Frontal cortex (tissue), 4 donors: ENCODE measurements at places on chromosomes 5 and 9. TPM values are rescaled to one million over a fixed set of nuclear protein-coding genes. Genes with fewer than 3 reads are reported as not detected.

Gene SLCO6A1
- 0.41 TPM for total RNA-seq

DNA sequence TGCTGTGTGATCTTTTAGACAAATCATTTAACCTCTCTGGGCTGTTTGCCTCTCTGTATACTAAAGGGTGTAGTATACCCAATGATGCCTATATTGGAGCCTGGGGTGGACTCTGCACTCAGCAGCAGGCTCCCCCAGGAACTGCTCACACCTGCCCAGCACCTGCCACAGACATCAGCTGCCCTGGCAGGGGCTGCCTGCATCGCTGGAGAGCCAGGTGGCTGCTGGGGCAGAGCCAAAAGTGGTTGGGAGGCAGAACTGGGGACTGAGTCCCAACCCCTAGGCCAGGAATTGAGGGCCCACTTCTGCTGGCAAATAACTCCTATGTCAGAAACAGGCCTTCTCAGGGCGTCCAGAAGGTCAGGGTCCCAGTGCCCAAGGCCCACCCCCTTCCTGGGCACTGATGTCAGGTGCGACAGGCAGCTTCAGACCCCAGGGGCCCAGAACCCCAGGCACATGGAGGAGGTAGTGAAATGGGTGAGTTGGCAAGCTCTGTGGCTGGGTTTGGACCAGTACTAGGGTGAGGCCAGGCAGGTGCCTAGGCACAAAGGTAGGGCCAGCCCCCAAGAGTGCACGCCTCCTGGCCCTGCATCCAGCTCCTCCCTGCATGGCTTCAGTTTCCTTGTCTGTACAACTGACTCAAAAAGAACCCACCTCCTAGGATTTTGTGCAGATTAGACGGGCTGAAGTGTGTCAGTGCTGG is 5.8 kb downstream of the UNC5A start:
- no peak for DNase-seq

- DNase-seq = no peak
Observed at GRCh38 chr5:170466988-170467707, 36.7 kb upstream of the KCNIP1 start.

GRCh38 chr5:39217365-39218281 is 1.7 kb downstream of the FYB1 start:
- peak; percentile 53 for DNase-seq

- DNase-seq = no peak
Observed at GRCh38 chr5:1776831-1777230, 22.8 kb downstream of the MRPL36 start.

GRCh38 chr9:92978345-92978875 is 31.1 kb downstream of the FGD3 start:
- no peak for DNase-seq

- no peak for DNase-seq
Observed at GRCh38 chr9:113523421-113524141, 60.1 kb downstream of the RGS3 start.

DNA sequence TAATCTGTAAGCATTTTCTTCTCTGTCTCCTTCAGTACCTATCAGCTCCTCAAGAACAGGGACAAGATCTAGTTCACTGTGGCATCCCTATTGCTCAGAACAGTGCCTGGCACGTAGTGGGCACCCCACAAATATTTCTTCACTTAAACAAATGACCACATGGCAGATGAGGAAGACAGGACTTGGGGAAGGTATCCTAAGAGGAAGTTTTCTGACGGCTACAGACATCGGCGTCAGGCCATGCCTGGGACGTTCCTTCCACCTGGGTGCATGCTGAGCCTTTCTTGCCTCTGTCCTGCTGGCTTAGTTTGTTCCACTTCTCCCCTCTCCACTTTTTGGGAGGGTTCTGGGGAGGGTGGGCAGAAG is 60.2 kb downstream of the NEURL1B start:
- no peak for DNase-seq

- DNase-seq = no peak
Observed at GRCh38 chr9:20729523-20729922, 45.5 kb downstream of the FOCAD start.

DNA sequence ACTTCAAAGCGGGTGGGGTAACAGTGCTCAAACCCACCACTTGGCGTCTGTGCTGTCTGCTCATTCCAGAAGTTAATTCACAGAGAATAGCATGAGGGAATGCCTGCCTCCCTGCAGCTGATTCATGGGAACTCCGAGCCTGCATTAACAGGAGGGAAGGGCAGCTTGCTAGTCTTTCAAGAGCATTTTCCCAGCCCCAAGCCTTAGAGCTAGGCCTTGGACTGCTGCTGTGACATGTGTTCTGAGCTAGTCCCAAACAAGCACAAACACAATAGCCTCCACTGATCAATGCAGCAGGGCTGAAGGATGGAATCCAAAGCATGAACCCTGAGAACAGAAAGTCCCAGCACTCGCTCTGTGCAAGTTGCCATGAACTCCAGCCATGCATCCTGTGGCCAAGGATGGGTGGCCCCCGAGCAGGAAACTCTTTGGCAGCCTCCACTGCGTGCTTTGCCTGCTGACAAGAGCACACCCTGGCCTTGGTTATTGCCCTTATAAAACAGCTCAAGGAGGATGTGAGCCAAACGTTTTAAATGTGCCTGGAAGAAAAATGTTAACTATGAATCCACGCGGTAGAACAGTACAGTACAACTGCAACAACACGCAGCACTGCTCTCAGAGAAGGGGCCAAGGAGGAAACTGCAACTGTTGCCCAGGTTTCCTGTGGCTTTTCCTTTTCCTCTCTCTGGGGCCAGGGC is 653.1 kb upstream of the KLF4 start:
- DNase-seq = peak; percentile 10

DNA sequence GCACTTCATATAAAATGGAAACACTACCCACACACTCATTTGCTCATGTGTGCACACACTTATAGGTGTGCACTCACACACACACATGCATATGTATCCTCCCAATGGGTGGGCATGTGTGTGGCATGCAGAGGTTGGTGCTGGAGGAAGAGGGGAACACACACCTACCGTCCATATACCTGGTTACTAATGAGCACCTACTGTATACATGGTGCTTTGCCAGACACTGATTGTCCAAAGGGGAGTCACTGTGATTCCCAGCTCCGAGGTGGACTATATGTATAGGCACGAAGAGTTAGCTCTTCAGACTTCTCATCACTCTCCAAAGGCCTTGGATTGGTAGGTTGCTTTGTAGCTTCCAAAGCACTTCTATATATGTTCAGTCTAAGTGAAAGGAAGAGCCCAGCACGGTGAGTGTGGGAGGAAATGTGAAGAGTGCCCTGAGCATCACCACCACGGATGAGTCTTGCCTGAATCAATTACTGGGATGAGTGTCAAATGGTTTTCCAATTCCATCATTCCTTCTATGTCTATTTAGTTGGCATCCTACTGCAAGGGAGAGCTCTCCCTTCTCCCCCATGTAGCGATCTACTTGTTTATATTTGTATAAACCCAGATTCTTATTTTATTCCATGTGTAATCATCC is 12.6 kb upstream of the ERGIC1 start:
- no peak for DNase-seq

DNA sequence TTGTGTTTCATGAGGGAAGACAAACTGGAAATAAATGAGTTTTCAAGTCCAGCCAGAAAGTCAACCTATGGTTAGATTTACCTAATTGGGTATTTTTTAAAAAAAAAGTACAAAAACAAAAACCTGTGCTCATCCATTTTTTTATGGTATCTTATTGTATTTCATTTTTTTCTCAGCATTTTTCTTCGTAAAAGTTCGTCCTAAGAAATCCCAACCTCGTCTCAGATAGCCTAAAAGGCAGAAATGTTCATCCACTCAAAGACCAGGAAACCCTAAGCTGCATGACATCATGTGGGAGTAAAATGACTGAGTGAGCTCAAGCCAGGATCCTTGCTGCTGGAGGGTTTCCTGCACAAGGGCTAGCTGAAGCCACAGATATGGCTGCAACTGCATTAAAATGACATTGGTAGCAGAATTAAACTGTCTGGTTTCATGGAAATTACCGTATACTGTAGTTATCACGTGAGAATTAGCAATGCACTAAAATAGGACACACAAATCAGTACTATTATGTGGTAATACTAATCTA is 70.4 kb downstream of the NFIB start:
- DNase-seq = no peak

- no peak for DNase-seq
Observed at GRCh38 chr5:175542232-175542965, 64.0 kb downstream of the SFXN1 start.
